Aorta (tissue), 5 donors: ENCODE measurements at places on chromosomes 12 and 14. TPM values are rescaled to one million over a fixed set of nuclear protein-coding genes. Genes with fewer than 3 reads are reported as not detected.

Gene PPP1R36
- total RNA-seq = 0.42 TPM

GRCh38 chr14:95519699-95520098 is 3.2 kb upstream of the SYNE3 start:
- DNase-seq = peak; percentile 90

Gene DEPDC4
- total RNA-seq = 0.29 TPM

DNA sequence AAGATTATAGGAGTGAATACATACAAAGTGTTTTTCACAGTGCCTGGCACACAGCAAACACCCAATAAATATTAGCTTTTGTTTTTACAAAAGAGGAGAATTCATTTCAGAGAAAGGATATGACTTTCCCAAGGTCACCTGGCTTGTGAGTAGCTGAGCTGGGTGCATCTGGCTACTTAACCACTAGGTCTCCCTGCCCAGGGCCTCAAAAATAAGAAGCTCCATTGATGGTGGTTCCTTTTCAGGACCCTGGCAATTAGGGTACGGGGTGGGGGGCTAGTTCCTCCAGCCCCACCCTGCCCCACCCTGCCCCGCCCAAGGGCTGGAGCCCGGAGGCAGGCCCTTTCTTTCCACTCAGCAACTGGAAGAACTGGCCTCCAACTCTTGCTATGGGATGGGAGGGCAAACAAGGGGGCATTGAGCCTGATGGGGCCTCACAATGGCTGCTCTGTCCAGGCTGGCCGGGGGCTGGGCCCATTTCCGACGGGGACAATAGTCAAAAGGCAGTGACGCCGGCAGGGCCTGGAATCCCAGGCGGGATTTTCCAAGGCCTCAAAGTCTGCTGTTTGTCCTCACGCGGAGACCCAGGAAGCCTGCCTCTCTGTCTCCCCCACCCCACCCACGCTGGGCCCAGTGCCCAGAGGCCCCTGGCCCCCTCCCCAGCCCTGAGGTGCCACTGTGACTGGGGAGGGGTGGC is 8.2 kb upstream of the ATG101 start:
- DNase-seq = no peak

DNA sequence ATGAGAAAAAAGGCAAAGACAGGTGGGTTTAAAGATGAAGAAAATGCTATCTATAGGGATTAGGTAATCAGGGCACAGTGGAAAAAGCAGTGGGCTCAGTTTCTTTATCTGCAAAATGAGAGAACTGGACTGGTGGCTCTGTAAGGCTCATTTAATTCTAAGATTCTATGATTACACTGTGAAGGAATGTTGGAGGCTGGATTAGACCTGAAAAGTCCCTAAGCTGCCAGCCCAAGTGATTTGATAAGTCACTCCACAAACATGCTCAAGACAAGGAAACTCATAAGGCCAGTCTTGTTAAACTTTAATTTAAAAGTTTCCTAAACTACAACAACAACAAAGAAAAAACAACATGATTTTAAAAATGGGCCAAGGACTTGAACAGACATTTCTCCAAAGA is 75.1 kb downstream of the DCAF5 start:
- DNase-seq = no peak

- DNase-seq = no peak
These were observed 58.2 kb upstream of the ALG10B start for GRCh38 chr12:38258411-38258810.

DNA sequence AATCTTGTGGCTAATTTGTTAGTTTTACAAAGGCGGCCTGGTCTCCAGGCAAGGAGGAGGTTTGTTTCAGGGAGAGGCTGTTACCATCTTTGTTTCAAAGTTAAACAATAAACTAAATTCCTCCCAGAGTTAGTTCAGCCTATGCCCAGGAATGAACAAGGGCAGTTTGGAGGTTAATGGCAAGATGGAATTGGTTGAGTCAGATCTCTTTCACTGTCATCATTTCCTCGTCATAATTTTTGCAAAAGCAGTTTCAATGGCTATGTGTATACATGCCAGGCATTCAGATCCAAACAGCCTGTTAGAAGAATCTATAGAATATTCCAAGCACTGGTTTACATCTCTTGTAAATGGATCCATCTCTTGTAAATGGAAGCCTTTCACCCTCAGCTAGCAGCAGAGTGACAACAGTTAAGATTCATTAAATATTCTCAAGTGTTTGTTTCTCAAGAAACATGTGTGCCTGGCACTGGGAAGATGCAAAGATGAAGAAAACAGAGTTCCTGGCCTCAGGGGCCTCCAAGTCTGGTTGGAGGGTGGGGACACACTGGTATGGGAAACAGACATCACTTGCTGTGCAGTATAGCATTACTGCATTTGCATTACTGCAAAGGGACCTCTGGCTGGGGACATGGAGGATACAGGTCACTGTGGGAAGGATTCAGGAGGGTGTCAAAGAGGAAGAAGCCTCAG is 65.8 kb downstream of the RIN3 start:
- DNase-seq = no peak

Gene EFS
- total RNA-seq = 19.7 TPM

DNA sequence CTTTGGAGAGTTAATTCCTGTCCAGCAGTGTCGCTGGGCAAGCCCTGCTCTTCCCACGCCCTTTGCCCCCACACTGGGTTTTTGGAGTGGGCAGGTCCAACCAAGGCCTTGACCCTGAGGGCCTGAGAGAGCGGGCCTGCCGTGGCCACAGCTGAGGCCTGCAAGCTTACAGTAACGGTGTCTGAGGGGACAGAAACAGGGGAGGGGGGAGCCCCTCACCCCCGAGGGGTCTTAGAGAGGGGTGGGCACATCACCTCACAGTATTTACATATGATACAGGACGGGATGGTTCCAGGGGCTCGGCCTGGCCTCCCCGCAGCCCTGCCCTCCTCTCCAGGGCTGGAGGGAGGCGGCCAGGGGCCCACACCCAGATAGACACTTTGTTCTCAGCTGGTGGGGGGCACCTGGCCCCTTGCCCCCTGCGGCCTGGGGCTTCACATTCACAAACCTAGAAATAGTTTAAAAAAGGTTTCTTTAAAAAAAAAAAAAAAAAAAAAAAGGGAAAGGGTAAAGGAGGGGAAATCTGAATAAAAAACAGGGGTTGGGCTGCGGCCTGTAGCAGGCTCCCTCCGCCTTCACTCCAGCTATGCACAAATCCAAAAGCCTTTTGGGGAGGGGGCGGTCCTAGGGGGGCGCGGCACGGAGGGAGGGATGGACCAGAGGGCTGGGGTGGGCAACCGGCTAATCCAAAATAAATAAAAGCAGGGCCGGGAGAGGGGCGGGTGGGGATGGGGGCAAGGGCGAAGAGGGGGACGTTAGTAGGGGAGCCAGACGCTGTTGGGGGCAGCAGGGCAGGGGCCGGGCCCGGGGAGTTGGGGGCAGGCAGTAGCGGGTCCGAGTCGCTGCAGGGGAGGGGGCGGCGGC is 14.8 kb upstream of the PLA2G1B start:
- no peak for DNase-seq

Gene ENDOU
- total RNA-seq = 1.7 TPM
